ENCODE measurements at places on chromosomes 12 and 14. TPM values are rescaled to one million over a fixed set of nuclear protein-coding genes. Genes with fewer than 3 reads are reported as not detected.

SMCO2 gene
- 0.32 TPM for total RNA-seq

VDR gene
- total RNA-seq: 0.19 TPM

GPR135 gene
- total RNA-seq: 1.1 TPM

EAPP gene
- 34.8 TPM for total RNA-seq

ADAMTS20 gene
- not detected for total RNA-seq

STON2 gene
- 59.4 TPM for total RNA-seq

PIP4K2C gene
- 3.4 TPM for total RNA-seq

LETMD1 gene
- total RNA-seq: 24.6 TPM

DNAH10 gene
- total RNA-seq: 0.16 TPM

TMEM52B gene
- total RNA-seq: not detected

PMCH gene
- not detected for total RNA-seq

PIWIL1 gene
- total RNA-seq: not detected

TC2N gene
- 0.16 TPM for total RNA-seq

SLC6A12 gene
- 0.06 TPM for total RNA-seq

ACSS3 gene
- 0.16 TPM for total RNA-seq

SLC16A7 gene
- 6.8 TPM for total RNA-seq

HPD gene
- total RNA-seq: not detected

AMDHD1 gene
- 0.06 TPM for total RNA-seq

APOF gene
- total RNA-seq: not detected

STYX gene
- 23.3 TPM for total RNA-seq

MGP gene
- total RNA-seq: 54.2 TPM

EMC9 gene
- total RNA-seq: 28.3 TPM

MYF5 gene
- not detected for total RNA-seq

USP15 gene
- 47.3 TPM for total RNA-seq

FOXA1 gene
- total RNA-seq: not detected

MYH6 gene
- not detected for total RNA-seq

ENO2 gene
- 3.4 TPM for total RNA-seq

ARHGEF40 gene
- 9.9 TPM for total RNA-seq

FIGNL2 gene
- total RNA-seq: 0.31 TPM

Measured in bladder microvascular endothelial cell (primary cell).